ENCODE measurements at places on chromosomes 12 and 14.

- peak; percentile 17 for DNase-seq
Observed at GRCh38 chr12:57240066-57240921, 10.7 kb downstream of the STAC3 start.

GRCh38 chr12:123748661-123749060 is 13.4 kb upstream of the DNAH10 start:
- no peak for DNase-seq

GRCh38 chr12:1234073-1234472 is 243.1 kb downstream of the ERC1 start:
- no peak for DNase-seq

DNA sequence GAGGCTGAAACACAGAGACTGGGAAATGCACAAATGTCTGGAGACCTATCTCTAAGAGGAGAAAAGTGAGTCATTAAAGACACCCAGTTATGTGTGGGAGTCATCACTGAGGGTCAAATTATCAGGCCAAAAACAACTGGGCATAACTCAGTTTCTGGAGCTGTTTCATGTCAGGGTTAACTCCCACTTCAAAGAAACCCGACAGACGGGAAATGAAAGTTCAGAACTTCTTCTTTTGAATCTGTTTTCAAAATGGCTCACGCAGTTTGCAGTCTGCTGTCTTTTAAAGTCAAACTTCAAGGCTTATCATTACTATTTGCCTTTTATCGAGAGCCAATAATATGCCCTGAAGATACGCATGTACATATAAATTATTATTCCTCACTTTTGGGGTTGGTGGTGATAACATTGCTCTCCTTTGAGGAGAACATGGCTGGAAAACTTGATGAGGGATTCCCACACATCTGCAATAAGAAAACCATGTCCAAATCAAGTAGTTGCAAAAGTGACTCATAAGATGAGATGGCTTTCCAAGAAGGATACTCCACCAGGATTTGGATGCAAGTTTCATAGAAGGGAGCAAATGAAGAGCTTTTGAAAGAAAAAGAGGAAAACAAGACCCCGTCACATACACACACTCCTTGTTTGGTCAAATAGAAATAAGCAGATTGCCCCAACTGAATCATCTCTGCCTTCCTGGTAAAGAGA is 341.4 kb downstream of the ADAMTS20 start:
- no peak for DNase-seq

- no peak for DNase-seq
Observed at GRCh38 chr12:55515696-55516095, 23.5 kb downstream of the OR6C68 start.

DNA sequence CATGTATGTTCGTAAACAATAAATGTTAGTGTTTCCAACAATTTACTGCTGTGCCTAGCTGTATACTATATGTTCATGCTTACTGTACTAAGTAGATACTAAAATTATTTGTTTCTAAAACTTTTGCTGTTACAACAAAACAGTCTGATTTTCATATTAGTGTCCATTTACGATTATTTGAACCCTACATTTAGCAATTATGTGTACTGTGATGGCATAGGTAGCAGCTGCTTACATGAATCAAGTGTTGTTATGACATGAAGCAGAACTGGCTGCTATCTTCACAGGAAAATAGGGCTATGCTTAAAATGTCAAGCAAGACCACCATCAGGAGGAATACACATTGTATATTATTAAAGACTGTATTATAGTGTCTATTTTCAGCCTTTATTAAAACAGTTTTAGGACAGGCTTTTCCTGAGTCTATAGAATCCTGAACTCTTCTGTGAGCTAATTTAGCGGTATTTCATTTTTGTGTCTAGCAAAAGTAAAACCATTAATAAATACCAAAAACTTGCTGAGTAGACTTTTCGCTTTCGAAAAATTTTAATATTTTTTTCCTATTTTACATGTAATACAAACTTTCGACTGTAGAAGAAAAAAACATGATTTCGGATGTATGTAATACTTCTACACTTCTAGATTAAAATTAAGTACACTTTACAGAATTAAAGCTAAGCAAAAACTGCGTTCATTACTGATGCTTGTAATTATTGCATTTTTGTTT is 1.1 kb upstream of the WDR89 start:
- no peak for DNase-seq

GRCh38 chr12:77362509-77363210 is 297.3 kb upstream of the E2F7 start:
- DNase-seq: no peak

GRCh38 chr12:72368298-72368697 is 96.1 kb downstream of the TRHDE start:
- no peak for DNase-seq

DNA sequence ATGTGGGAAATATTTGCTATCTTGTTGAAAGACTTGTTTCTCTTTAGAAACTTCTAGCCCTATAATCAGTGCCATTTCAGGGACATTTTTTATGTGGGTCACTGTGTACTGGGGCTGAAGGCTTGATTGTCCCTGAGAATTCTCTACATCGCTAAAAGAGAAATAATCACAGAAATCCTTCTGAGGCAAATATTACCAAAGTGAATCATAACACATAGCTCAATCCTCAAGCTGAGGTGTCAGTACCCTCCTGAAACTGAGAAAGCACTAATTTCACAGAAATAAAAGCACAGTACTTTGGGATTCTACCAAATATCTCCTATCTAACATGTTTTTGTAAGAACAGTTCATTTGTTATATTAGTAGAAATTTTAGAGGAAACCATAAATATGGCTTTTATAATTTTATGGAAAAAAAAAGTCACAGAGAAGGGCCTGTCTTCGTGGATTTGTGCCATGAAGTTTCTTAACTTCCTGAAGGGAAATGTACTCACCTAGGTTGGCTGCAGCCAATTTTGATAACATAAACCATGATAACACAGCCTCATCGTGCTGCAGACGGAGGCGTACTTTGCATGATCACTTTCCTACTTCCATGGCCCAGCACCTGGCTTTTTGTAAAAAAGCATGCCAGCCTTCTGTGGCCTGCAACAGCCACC is 163.7 kb upstream of the HIF1A start:
- no peak for DNase-seq

GRCh38 chr12:123115409-123116121 is 35.3 kb downstream of the PITPNM2 start:
- no peak for DNase-seq

- peak; percentile 6 for DNase-seq
Observed at GRCh38 chr12:40946612-40947194, 241.4 kb upstream of the PDZRN4 start.

DNA sequence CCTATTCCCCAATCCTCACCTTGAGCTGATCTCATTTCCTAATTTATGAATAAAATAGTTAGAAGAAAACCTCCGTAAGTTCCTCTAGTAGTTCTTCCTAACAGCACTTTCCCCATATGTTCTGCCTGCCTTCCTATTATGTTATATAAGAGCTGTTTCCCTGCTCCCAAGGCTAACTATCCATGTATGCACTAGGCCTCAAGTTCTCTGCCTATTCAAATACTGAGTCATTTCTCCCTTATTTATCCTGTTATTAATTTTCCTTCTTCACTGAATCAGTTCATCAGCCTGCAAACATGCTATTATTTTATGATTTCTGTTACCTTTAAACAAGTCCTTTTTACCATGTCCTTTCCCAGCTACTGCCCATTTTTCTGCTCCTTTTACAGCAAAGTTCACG is 164.1 kb downstream of the EPS8 start:
- no peak for DNase-seq

GRCh38 chr12:16299403-16299802 is 21.9 kb upstream of the SLC15A5 start:
- DNase-seq: no peak

- DNase-seq: no peak
Observed at GRCh38 chr14:33150666-33151428, 212.2 kb downstream of the NPAS3 start.

DNA sequence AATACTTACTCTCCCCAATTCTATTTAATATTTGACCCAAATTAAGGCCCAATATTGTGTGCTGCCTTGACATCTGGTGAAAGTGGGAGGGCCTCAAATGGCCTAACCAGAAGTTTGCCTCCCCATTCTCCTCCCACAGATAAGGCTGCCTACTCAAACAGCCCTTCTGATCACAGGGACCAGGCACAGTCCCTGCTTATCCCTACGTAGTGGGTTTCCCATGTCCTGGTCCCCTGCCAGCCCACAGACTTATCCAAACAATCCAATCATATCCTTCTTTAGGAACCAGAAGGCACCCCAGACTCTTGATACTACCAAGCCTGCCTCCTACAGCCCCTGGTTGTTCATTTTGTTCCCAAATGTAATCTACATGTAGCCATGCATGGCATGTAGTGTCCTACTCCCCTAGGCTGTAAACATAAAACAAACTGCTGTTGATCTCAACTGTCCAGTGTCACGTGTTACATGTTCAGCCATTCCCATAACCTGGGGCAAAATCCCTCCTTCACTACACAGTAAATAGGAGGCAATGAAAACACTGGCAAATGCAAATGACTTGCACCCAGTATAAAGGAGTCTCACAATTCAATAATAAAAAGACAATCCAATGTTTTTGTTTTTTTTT is 49.3 kb downstream of the EEA1 start:
- no peak for DNase-seq

DNA sequence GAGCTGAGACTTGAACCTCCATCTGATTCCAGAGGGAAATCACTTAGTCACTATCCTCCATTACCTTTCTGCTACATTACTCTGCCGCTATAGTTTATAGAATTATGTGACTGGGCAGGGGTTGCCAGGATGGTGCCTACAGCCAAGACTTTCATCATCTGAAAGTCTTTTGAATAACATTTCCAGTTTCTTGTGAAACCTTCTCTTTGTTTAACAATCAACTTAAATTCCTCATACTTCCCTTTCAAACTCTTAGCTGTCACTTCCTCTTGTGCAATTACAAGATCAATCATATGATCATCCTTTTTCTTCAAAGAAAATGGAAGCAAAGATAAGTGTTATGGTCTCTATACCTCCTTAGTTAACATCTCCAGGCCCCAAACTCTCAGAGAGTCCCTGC is 25.4 kb upstream of the PELI2 start:
- no peak for DNase-seq

DNA sequence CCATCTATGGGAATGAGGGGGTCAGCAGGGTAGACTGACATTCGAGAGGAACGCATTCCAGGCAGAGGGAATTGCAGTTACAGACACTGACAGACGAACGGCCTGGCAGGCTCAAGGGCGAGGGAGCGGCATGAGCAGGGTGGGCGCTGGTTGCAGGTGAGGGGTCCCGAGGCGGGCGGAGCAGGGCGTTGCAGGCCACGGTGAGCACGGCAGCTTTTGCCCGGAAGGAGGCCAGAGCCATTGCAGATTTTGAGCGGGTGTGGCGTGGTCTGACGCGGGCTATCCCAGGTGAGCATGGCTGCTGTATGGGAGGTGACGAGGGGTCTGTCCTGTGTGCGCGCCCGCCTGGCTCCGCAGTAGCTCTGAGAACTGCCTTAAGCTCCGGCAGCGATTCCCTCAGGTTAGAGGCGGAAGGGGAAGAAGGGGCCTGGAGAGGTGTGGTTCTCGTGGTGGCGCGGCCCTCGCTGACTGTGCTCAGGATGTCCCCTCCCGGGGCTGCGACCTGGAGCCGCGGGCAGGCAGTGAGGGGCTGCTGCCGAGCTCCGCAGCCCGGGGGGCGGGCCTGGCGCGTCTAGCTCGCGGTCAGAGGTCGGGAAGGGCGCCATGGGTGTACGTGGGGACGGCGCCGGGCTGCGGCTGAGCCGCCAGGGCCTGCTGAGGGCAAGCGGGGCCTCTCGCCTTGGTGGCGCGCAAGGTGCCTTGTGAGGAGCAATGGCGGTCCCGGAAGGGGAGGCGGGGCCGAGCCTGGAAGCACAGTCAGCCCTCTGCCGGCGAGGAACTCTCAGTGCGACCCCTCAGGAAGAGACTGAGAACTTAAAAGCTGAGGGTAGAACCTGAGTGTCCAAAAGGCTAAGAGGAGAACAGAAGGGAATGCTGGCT is 177.1 kb downstream of the CACNA1C start:
- no peak for DNase-seq

DNA sequence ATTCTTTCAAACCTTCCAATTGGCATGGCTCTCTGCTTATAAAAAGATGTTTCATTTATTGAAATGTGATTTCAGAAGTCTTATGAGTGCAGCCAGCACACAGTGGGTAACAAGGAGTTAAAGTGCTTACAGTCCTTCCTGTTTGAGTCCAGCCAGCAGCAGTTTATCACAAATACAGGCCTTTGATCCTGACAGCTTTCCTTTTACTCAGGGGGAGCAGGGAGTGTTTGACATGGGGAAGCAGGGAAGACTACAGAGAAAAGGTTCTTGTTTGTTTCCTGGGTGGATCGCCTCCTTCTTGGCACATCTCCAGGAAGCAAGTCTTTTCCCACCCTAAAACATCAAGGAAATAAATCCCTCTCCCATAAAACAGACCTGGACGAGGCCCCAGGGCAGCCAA is 216.1 kb downstream of the MSRB3 start:
- DNase-seq: no peak

Measured in GF-D8 (cell line).